Tibial artery (tissue), 4 donors: ENCODE measurements at places on chromosomes 3 and 15.

- DNase-seq, result no peak
Measured at GRCh38 chr3:123755085-123755484, 129.0 kb downstream of the MYLK start.

GRCh38 chr3:115996420-115997108, 373.3 kb downstream of the GAP43 start:
- no peak for DNase-seq

- DNase-seq, result no peak
Measured at GRCh38 chr3:22887664-22888291, 315.3 kb upstream of the UBE2E2 start.

GRCh38 chr3:182925330-182925943, 54.9 kb downstream of the DCUN1D1 start:
- no peak for DNase-seq

- DNase-seq, result no peak
Measured at GRCh38 chr15:74674161-74674560, 21.7 kb downstream of the EDC3 start.

DNA sequence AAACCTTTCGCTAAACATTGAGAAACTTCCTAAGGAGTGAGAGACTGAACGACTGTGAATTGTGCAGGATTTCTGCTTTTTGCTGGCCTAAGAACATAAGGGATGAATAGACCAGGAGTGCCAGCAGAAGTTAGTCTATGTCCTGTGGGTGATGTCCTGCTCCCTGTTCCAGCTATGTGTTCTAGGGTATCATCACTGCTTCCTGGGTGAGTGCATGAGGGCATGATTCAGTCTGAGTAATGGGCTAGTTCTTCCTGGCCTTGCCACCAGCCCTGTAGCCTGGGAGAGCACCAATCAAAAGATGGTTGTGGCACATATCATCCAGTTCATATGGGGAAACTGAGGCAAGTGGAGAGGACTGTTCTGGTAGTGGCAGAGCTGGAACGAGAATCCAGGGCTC, 153.9 kb upstream of the TPM1 start:
- DNase-seq, result no peak

GRCh38 chr3:100521439-100521845, 29.0 kb downstream of the TMEM45A start:
- no peak for DNase-seq

GRCh38 chr3:494190-494589, 297.6 kb downstream of the CHL1 start:
- no peak for DNase-seq

- peak; percentile 46 for DNase-seq
Measured at GRCh38 chr15:74036271-74037170, 42.0 kb downstream of the PML start.

- DNase-seq, result no peak
Measured at GRCh38 chr3:130378677-130379191, 33.3 kb downstream of the COL6A5 start.

- DNase-seq, result no peak
Measured at GRCh38 chr15:49793943-49794342, 173.1 kb downstream of the DTWD1 start.

- DNase-seq, result no peak
Measured at GRCh38 chr3:127546970-127547733, 43.4 kb downstream of the TPRA1 start.

- no peak for DNase-seq
Measured at GRCh38 chr3:95297581-95297980, 1234.7 kb downstream of the NSUN3 start.

- peak; percentile 73 for DNase-seq
Measured at GRCh38 chr3:187139126-187139894, at the start of gene RPL39L. Gene RPL39L (minus strand): TSS chr3:187139496. CDS start chr3:187121300, 18,196 bp downstream.

DNA sequence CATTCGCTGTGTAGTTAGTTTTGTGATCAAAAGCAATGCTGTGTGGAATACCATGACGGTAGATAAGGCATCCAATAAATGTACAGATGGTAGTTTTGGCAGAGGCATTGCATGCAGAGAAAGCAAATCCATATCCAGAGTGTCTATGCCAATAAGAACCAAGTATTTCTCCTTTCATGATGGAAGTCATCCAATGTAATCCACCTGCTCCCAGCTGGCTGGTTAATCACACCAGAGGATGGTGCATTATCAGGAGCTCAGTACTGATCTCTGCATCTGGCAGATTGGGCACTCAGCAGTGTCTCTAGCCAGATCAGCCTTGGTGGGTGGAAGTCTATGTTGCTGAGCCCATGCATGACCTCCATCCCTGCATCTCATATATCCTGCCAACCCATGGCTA, 677.7 kb upstream of the NECTIN3 start:
- no peak for DNase-seq

DNA sequence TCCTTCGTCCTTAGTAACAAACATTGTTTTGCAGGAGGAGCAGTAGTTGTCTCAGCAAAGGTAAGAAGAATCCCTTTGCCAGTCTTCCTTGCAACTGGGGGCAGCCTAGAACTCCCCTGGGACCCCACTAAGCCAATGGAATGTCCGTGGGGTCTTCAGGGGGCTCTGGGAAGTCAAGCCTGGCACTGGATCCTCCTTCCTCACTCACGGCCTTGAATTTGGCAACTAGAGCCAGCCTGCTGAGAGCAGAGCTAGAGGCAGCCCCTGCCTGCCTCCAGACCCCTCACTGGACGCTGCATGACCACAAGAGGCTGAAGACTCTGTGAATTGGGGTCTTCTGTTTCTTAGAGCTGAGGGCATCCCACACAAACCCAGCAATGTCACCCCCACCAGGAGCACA, 18.6 kb upstream of the PRR23E start:
- peak; percentile 46 for DNase-seq

DNA sequence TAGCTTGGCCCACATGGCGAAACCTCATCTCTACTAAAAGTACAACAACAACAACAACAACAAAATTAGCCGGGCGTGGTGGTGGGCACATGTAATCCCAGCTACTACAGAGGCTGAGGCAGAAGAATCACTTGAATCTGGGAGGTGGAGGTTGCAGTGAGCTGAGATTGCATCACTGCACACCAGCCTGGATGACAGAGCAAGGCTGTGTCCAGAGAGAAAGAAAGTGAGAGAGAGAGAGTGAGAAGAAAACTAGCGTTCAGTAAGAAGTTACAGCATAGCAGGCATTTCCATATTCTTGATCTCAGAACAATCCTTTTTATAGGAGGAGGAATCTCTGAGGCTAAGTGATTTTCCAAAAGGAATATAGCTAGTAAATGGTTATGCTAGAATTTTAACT, 1076.1 kb downstream of the AGBL1 start:
- no peak for DNase-seq

GRCh38 chr3:14547693-14548092, 7.6 kb upstream of the GRIP2 start:
- DNase-seq, result no peak

- DNase-seq, result no peak
Measured at GRCh38 chr3:21446027-21446426, 305.0 kb downstream of the ZNF385D start.

DNA sequence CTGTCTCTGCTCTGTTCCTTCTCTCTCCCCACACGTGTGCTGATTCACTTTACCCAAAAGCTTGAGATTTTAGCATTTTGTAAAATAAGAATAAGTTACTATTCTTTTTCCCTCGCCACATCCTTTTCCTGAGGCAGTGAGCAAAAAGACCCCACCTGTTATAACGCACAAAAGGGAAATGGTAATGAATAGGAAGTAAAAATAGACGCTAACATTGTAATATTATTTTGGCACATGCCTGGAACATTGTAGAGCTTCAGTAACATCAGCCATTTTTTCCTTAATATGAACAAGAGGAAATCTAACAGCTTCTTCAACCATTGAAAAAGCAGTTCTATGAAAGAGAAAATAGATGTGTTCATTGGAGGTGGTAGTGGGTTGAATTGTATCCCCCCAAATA, 40.5 kb downstream of the CD200 start:
- DNase-seq, result no peak

DNA sequence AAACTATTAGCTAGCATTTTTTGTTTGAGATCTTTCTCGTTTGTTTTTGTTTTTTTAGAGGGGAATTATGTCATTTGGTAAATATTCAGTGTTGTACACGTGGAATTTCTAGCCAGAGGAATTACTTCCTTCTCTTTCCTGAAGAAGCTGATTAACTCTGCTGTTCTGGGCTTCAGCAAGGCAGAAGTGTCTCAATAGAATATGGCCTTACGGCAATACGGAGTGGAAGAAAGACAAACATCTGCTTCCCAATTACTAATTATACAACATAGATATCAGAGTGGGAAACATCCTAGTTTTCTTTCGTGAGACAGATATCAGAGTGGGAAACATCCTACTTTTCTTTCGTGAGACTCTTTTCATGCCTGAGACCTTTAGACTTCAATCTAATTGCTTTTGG, 11.9 kb downstream of the P3H2 start:
- DNase-seq, result no peak
